IPS-NIHi11 (cell line): ENCODE measurements at places on chromosomes 1 and 21.

DNA sequence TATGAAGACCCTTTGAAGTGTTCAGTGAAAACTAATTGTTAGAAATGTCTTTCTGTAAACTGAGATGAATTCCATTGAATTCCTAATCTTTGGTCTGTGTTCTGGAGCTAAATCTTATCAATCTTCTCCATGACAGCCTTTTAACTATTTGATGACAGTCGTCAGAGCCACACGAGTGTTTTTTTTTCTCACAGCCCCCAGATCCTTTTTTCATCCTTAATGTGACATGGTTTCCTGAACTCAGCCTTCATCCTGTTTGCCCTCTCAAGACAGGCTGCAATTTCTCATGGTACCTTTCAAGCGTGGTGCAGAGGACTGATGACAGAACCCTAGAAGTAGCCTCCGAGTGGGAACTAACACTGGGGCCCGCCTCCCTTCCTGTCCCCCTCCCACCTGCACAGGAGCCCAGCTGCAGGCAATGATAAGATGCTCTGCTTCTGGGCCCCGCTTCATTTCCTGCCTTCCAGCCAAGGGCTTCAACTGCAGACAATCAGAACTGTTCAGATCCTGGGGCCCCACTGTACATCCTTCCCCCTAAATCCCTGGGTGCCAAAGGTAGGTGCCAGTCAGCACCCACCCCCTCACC is 114.6 kb upstream of the VAV3 start:
- no peak for DNase-seq

- no peak for DNase-seq
These were observed 16.4 kb upstream of the KIAA0040 start for GRCh38 chr1:175208773-175209492.

GRCh38 chr1:41242342-41243078 is 404 bp upstream of the SCMH1 start:
- DNase-seq = peak; percentile 21

DNA sequence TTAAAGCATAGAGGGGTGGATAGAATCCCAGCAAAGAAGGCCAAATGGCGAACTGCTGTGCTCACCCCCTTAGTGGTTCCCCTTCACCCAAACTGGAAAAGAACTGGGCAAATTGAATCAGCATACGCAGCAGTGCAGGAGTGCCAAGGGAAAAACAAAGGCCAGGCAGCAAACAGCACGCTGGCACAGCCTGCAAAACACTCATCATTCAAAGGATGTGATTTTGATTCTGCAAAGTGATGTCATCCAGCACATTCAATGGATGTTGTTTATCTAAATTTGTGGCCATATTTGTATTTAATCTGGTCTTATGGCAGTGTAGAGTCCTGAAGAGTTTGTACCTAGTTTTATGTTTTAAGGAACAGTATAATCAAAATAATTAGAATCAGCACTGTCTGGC is 71.8 kb upstream of the ECE1 start:
- no peak for DNase-seq

DNA sequence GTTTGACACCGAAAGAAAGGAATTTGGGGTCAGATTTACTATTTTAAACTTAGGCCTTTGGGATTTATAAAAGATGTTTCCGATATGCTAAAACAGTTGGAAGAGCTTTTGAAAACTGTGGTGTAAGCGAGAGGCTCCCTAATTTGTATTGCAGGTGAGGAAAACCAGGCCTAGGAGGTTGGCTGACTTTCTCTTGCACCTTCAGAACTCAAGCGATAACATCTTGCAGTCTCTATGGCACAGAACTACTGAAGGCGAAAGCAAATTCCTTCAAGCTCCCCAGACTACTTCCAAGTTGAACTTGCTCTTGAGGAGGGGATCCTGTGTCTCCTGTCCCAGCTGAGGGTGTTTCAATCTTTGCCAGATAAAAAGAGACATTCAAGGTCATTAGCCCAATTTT is 685.7 kb downstream of the ADGRL2 start:
- no peak for DNase-seq

DNA sequence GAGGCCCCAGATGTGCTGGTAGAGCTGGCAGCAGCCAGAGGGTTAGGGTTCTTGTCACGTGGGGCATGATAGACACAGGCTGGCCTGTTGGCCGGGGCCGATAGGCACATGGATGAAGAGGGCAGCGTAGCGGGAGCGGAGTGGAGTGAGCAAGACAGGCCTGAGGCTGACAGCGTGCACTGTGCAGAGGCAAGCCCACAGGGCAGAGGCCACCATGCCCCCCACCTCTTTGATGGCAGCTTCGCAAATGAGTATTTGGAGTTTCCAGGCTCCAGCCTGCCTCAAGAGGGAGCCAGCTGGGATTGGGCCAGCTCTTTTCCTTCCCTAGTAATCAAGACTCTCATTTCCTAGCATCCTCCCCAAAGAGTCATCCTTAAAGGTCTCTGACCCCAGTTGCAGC is 43.5 kb downstream of the TMCC2 start:
- no peak for DNase-seq

GRCh38 chr1:150066328-150066727 is 1.2 kb upstream of the VPS45 start:
- no peak for DNase-seq

DNA sequence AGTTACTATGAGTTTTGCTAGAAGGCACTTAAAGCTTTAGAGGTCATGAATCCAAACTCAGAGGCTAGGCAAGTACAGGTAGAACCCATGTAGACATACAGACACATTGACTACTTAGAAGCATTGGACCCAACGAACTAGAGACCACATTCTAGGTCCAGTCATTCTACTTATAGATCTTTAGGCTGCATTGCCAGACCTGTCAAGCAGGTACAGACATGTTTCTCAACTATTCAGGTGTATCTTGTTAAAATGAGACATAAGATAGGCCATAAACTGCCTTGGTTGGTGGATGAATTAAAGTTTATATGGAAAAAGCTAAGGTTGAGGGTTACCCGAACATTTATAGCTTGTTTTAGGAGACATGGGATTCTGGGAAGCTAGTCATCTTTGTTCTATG is 6.5 kb downstream of the ZP4 start:
- DNase-seq = no peak

DNA sequence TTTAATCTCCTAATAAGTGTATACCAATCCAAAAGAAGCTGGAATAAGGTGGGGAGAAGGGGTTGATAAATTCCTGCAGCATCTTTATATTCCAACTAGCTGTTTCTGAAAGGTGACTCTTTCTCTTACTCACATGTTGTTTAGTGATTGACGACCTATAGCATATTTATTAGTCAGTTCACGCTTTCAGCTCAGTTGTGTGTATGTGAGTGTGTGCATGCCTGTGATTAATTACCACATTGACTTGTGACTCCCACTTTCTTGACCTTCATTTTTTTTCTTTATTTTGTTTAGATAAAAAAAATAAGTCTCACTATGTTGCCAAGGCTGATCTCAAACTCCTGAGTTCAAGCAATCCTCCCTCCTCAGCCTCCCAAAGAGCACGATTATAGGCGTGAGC is 44.4 kb downstream of the ATP2B4 start:
- DNase-seq = no peak

DNA sequence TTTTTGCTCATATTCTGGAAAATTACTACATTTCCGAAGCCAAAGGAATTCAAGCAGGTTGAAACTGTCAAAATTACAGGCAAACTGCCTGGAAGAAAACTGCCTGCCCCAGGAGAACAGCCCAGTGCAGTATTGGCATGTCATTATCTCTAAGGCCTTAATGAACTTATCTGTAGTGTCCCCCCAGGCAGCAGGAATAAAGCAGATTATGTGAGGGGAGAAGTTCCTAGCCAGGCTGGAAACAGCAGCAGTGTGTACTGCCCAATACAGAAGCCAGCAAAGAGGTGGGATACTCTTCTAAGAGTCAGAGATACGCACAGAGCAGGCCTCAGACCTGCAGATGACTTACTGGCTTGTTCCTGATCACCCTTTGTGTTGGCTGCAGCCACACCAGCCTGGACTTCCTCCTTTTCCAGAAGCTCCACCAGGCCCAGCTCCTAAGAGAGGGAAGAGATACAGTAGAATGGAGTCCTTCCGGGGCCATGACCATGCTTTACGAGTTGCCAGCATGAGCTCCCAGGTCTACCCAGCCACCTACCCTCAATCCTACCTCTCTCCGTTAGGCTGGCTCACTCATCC is 11.7 kb downstream of the IQGAP3 start:
- no peak for DNase-seq

DNA sequence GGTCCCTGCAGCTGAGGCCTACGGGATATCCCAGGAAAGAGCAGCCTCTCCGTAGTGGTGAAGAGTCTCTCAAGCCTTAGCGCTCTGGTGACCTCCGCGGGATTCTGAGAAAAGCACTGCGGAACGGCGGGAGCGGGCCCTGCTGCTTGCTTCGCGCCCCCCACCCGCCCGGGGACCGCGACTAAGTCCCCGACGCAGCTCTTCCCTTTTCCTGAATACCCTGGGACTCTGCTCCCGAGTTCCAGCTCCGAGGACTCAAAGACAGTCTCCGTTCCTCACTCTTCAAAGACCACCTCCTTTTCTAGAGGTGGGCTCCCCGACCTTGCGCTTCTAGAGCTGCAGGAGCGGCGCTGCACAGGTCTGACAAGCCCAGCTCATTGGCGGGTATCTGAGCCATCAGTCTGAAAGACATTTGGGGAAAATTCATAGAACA is 3.6 kb upstream of the PRRX1 start:
- no peak for DNase-seq

DNA sequence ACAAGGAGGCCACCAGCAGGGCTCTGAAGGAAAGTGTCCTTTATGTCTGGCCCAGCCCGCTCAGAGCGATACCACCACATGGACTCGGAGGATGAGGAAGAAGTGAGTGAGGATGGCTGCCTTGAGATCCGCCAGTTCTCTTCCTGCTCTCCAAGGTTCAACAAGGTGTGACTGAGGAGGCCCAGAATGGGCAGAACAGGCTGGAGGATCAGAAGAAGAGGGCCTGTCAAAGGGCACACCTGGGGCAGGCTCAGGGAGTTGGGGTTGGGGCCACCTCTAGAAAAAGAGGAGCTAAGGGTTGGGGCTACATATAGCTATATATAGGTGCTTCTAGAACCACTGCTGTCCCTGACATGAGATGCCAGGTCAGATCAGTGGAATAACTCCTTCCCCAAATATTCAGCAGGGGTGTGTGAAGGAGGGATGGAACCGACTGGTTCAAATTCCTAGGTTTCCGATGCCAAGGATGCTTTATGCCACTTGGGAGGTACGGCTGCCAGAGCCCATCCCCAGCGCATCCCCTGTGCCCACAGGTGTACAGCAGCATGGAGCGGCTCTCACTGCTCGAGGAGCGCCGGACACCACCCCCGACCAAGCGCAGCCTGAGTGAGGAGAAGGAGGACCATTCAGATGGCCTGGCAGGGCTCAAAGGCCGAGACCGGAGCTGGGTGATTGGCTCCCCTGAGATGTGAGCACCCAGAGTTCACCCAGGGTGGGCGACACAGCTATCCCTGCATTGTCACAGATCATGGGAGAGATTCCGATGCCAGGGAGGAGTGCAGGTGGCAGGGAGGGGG is 102.2 kb downstream of the PIK3R3 start:
- DNase-seq = no peak

- DNase-seq = no peak
These were observed 85.9 kb downstream of the SELENOF start for GRCh38 chr1:86828024-86828423.

- DNase-seq = peak; percentile 33
These were observed 747 bp upstream of the ENAH start for GRCh38 chr1:225653463-225654276.

DNA sequence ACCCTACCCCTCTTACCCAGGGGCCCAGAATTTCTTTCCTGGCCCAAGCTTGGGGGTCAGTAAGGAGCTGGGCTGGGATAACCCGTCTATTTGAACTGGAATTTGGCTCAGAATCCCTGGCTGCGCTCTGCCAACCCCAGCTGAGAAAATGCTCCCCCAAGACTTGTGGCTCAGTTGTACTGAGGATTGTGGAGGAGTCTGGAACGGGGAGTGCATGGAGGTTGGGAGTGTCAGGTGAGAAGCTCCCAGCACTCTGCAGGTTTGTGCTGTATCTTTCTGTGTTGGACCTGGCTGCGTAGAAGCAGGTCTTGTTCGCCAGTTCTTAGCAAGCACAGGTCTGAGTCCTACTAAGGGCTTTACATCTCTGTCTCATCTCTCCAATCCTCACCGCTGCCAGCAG is 1.6 kb downstream of the TCEA3 start:
- no peak for DNase-seq

GRCh38 chr1:24970926-24971875 is 41.1 kb upstream of the RUNX3 start:
- no peak for DNase-seq

- no peak for DNase-seq
These were observed 4.1 kb upstream of the FCRL2 start for GRCh38 chr1:157781048-157781447.

- no peak for DNase-seq
These were observed 1320.1 kb upstream of the PRMT6 start for GRCh38 chr1:105736349-105736748.

DNA sequence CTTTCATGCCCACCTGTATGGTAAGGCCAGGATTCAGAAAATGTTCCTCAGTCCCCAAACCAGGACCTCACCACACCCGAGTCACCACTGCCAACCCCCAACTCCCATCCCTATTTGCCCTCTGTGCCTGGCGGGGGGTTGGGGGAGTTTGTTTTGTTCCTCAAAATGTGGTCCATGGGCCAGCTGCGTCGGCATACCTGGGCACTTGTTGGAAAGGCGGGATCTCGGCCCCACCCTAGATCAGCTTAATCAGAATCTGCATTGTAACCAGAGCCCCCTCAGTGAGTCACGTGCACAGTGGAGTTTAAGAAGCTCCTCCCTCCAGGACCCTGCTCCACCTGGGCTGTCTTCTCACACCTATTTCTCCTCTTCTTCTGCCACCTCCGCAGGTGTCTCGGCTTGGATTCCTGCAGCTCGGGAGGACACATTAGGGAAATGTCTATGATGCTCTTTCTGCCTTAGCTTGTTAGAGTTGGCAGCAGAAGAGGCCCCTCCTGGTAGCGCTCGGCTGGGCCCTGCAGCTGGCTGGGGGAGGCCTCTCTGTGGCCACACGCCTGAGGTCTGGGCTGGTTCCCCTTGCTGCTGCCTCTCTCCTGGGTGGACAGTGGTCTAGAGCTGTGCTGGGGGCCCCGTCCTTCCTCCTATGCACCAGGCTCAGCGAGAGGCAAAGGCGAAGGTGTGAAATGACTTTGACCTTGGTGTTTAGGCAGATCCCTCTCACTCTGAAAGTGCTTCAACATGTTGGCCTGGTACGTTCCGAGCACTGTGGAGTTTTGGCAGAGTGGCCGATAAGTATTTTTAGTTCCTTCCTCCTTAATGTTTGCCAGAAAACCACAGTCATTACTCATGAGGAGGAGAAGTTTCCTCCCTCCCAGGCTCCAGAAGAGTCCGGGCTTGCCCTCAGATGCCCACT is 41.8 kb upstream of the CAMTA1 start:
- DNase-seq = peak; percentile 41

GRCh38 chr1:174174461-174175329 is 15.4 kb downstream of the RABGAP1L start:
- DNase-seq = no peak

GRCh38 chr1:214510914-214511638 is 40.3 kb downstream of the PTPN14 start:
- DNase-seq = no peak

GRCh38 chr1:240343045-240343444 is 251.4 kb downstream of the FMN2 start:
- no peak for DNase-seq

DNA sequence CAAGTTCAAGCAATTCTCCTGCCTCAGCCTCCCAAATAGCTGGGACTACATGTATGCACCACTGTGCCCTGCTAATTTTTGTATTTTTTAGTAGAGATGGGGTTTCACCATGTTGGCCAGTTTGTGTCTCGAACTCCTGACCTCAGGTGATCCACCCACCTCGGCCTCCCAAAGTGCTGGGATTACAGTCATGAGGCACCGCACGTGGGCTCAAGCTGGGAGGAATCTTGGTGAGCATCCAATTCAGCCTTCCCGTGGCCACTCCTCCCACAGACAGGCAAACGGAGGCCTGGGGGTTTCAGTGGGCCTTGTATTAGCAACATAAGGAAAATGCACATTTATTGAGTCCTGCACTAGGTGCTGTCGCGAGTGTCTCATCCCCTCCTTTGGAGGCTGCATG is 24.5 kb upstream of the VWA5B1 start:
- no peak for DNase-seq
